Activated T-helper 1 cell treated with anti-CD3 and anti-CD28 coated beads, Interleukin-12 subunit alpha, Interleukin-12 subunit beta, Interleukin-2, Interleukin-4 antibody, amounts not matched to agents 30 ng/mL and 10 ng/mL and 1 ng/mL, durations not matched to agents 14 hours and 24 hours and 36 hours (primary cell): ENCODE measurements at places on chromosomes 1 and 21.

GRCh38 chr1:6260961-6261614 is at the start of gene GPR153:
Gene GPR153, minus strand, starts transcription at chr1:6261098. Its CDS starts 6,193 bp downstream, at chr1:6254905.
- peak; percentile 50 for DNase-seq

- no peak for DNase-seq
Observed at GRCh38 chr1:97599447-97599846, 321.4 kb downstream of the DPYD start.

DNA sequence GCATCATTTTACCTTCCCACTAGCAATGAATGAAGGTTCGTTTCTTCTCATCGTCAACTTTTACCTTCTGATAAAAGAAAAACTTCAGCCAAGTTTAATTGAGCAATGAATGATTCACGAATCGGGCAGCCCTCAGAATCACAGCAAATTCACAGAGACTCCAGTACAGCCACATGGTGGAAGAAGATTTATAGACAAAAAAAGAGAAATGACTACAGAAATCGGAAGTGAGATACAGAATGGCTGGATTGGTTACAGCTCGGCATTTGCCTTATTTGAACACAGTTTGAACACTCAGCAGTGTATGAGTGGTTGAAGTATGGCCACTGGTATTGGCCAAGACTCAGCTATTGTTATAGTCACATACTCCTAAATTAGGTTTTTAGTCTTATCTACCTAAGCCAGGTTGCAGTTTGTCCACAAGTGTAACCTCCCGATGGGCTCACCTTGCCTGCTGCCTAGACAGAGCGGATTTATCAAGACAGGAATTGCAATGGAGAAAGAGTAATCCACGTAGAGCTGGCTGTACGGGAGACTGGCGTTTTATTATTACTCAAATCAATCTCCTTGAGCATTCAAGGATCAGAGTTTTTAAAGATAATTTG is 15.3 kb downstream of the AK4 start:
- no peak for DNase-seq

DNA sequence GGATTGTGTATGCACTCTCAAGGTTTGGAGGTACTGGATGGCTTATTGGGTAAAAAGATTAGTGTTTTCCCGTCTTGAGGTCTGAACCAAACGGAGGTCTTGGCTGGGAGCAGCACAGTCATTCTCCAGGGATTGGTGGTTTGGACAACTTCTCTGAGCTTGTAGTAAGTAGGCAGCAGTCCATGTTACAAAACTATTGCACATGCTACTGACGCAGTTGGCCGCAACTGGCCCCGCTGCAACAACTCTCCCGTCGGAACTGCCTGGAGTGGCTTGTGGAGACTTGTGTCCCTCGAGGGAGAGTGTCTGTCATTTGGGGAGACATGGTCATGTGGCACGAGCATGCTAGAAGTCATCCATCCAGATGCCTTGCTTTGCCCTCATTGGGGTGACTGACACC is 276.0 kb downstream of the TM2D1 start:
- no peak for DNase-seq

DNA sequence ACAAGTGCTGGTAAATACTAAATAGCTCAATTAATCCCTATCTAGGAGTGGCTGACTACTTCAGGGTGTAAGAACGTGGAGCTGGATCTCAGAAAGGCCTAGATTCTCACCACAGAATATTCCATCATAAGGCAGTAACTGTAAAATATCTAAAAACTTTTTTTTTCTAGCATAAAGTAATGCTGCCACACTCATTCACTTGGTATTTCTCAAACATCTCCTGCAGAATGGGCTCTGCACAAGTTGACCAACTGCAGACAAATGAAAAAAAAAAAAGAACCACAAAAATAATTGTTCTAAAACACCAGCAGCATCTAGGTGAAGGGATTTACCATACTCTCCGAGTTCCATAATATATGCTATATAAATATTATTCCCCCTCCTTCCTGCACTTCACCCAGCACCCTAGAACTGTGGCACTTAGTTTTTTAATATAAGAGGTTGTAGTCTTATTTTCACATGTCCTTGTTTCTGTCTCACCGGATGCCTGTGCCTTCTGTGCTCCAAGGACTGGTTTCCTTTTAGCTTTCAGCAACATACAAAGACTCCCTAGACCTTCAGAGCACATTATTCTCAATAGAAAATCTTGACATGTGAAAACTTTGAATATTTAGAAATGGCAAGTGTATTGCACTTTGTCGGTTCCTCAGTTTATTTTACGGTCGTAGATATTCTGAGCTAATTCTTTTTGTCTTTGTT is 8.9 kb downstream of the VSIG8 start:
- no peak for DNase-seq

DNA sequence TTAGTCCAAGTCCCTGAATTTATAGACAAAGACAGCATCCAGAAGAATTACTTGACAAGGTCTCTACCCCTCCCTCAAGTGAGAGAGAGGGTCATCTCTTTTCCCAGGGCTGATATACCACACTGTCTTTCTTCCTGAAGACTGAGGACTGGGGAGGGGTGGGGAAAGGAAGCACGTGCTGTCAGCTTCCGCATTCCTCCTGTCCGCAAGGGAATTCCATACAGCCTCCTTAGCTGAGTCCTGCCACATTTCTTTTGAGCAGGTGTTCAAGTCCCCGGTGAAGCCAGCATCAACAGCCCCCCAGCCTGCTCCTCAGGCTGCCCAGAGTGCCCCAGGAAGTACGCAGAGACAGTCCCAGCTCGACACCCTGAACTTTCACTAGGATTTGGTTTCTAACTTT is 34.2 kb downstream of the PCAT6 start:
- no peak for DNase-seq
